ENCODE measurements at places on chromosomes 11 and 22. TPM values are rescaled to one million over a fixed set of nuclear protein-coding genes. Genes with fewer than 3 reads are reported as not detected.

OR51B6 gene
- not detected for total RNA-seq

CCDC90B gene
- total RNA-seq = 33.3 TPM

COA4 gene
- 55.8 TPM for total RNA-seq

GGTLC2 gene
- total RNA-seq = not detected

UBQLN3 gene
- total RNA-seq = not detected

RHBDD3 gene
- total RNA-seq = 45.8 TPM

ADM gene
- total RNA-seq = 239 TPM

HOATZ gene
- total RNA-seq = not detected

APOA4 gene
- not detected for total RNA-seq

SMIM38 gene
- 0.73 TPM for total RNA-seq

TMEM191C gene
- total RNA-seq = 1.2 TPM

CEND1 gene
- total RNA-seq = 0.27 TPM

P2RX6 gene
- 2.6 TPM for total RNA-seq

SLC25A45 gene
- total RNA-seq = 10.8 TPM

OR52B6 gene
- total RNA-seq = not detected

SUSD2 gene
- total RNA-seq = 4.2 TPM

SLC37A2 gene
- 0.37 TPM for total RNA-seq

HEPHL1 gene
- total RNA-seq = not detected

HORMAD2 gene
- not detected for total RNA-seq

All from osteocyte (in vitro differentiated cells).